ENCODE measurements at places on chromosomes 16 and 17. TPM values are rescaled to one million over a fixed set of nuclear protein-coding genes. Genes with fewer than 3 reads are reported as not detected.

The TAC4 gene
- total RNA-seq = not detected

The KRT32 gene
- total RNA-seq = not detected

The LRRC36 gene
- total RNA-seq = 0.41 TPM

The KRT36 gene
- not detected for total RNA-seq

The COA3 gene
- 50.7 TPM for total RNA-seq

The KRT24 gene
- 0.31 TPM for total RNA-seq

The SDR42E1 gene
- 7.9 TPM for total RNA-seq

The ABCA5 gene
- 52.8 TPM for total RNA-seq

DNA sequence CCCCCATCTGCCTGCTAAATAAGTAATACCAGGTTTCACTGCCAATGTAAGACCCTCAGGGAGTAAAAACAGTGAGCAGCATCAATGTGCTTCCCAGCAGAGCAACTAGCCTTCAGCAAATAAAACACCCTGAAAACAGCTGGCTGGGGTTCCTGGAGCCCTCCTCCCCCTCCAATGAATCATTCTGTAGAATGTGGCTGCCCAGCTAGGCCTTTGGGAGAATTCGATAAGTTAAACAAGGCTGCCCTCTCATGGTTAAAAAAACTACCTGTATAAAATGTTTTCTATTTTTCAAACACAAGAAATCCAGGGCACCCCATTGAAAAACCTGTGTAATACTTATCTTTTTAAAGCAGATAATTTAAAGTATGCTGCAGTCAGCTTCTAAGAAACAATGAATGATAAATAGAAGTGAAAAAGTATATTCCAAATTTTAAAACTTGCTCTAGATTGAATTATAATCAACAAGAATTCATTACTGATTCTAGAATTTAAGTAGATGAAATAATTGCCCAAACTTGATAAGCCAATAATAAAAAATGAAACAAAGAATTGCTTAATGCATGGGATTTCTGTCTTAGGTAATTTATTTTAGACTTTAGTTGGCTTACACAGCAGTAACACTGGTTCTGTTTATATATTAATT, 9.4 kb upstream of the TOM1L1 start:
- peak; percentile 86 for DNase-seq

DNA sequence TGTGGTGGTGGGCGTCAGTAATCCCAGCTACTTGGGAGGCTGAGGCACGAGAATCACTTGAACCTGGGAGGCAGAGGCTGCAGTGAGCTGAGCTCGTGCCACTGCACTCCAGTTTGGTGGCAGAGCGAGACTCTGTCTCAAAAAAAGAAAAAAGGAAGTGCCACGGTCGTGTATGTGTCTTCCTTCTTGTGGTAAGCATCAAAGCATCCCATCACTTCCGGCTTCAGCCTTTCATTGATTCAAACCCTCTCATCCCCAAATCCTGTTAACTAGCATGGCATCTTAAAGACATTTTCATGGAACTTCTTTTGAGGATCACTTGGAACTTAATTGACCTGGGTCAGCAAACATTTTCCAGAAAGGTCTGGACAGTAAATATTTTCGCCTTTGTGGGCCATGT, 126.2 kb downstream of the CPPED1 start:
- no peak for DNase-seq

DNA sequence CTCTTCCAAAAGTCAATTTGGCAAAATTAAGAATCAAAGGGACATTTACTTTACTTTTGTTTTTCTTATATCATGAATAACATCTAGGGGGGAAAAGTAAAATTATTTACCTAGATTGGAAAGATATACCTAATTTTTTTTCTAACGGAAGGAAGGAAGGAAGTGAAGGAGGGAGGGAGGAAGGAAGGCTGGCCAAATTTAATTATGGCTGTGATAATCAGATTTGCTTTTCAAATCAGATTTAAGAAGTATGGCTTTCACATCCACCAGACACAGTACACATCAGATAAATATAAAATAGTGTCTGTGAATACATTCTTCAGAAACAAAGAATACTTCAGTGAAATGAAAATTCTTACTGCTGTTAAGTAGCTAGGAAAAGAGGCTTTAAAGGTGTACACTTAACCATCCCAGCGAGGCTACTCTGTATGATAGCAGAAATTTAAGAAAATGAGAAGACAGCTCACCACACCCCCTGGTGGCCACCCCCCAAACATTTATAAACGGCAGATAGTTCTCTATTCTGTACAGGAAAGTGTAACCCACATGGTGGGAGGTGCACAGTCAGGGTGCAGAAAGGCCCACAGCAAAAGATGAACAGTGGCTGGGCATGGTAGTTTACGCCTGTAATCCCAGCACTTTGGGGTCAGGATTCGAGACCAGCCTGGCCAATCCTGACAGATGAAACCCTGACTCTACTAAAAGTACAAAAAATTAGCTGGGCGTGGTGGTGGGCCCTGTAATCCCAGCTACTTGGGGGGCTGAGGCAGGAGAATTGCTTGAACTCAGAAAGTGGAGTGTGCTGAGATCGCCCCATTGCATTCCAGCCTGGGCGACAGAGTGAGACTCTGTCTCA, 150.8 kb downstream of the SSH2 start:
- peak; percentile 86 for DNase-seq

GRCh38 chr16:70715860-70716357, 30.1 kb upstream of the MTSS2 start:
- peak; percentile 92 for DNase-seq

GRCh38 chr16:78524066-78524595, 424.7 kb downstream of the WWOX start:
- DNase-seq = no peak

DNA sequence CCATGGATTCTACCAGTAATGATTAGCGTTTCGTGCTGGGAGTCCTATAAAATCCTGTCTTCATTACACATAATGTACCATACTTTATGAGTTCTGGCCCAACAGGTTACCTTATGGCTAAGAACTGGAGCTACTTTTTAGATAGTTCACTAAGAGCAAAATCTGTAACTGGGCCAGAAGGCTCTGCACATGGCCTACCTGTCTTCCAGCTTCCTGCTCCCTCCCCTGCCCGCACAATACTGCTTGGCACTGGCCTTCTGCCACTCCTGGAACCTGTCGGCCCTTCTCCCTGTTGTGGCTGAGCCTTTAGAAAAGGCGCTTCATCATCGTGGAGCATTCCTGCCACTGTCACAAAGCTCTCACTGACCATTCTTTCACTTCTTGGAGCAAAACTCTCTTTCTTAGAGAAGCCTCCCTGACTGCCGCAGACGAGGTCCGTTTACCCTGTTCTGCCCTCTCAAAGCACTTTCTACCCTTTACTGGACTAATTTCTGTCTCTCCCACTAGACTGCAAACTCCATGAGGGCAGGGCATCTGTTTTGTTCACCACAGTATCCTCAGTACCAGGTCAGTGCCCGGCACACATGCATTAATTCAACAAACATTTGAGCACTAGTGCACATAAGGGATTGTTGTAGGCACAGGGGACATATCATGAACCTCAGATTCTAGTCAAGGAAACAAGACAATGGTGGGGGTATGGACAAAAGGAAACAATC, 116.5 kb downstream of the PARN start:
- no peak for DNase-seq

DNA sequence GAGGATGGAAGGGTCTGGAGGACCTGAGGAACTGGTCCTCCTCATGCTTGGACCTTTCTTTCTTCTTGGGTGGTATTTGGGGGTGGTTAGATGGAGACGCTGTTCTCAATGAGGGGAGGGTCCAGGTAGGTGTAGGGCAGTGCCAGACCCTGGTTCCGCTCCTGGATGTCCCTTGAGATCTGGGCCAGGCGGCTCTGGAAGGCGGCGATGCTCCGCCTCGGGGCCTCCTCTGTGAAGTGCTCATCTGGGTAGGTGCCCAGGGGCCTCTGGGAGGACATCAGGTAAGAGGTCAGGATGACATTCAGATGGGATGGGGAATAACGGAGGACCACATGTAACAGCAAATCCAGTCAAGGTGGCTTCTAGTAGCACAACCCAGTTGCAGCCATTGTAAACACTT, 9.0 kb upstream of the ALOX12B start:
- no peak for DNase-seq

DNA sequence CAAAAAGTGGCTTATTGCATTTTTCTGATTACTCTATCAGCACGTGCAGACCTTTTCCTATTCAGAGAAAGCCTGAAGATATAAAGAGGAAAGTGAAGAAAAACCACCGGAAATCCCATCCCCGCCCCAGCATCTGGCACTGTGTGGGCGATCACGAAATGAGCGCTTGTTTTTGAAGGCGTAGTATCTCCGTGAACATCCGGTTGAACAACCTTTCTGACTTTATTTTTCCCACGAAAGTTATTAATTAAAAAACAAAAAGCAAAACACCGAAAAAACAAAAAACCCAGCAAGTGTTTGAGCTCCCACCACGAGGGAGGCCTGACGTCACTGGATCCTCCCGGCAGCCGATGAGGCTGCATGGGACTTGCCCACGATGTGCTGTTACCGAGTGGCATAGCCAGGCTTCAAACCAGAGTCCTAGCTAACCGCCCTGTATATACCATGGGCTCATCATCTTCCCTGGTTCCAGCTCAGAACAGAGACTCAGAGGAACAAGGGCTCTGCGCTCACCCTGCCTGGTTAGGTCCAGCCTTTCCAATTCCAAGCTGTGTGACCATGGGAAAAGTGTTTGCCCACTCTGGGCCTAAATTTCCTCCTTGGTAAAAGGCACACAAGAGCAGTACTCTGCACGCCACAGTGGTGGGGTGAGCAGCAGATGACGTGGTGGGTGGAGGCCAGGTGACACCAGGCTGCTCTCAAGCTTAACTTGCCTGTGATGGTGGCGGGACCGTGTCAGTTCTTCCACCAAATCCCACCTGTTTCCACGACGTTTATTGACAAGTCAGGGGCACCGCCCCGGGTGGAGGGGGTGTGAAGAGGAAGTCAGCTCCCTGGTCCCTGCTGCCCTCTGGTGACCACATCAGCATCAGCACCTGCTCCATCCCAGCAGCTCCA, 34.3 kb upstream of the IL21R start:
- DNase-seq = peak; percentile 85

DNA sequence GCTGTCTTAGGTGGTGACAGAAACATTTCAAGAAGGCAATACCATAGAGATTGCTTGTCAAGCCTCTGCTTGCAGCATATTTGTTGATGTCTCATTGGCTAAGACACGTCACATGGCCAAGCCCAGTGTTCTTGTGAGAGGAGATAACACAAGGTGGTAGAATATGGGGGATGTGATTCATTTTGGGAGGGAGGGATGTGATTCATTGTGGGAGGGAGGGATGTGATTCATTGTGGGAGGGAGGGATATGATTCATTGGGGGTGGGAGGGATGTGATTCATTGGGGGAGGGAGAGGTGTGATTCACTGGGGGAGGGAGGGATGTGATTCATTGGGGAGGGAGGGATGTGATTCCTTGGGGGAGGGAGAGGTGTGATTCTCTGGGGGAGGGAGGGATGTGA, 470.5 kb upstream of the SALL1 start:
- no peak for DNase-seq

GRCh38 chr17:45656527-45657181, 127.5 kb upstream of the CRHR1 start:
- no peak for DNase-seq

GRCh38 chr17:15171167-15172047, 93.7 kb downstream of the PMP22 start:
- DNase-seq = peak; percentile 83

DNA sequence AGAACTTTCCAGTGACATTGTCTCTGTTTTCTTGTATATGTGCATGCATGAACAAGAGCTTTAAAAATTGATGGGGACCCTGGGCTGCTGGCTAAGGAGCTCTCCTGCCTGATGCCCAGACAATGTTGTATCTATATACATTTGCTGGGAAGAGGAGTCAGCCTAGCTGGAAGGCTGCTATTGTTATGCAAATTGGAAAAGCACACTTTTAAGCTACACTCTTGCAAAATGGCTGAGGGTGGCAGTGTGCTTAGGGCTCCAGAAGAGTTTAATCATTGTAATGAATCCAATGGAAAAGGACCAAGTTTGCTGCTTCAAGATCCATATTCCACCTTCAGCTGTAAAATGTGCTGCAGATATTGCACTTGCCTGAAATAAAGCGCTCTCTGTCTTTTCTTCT, 171.8 kb downstream of the PRKCA start:
- no peak for DNase-seq

GRCh38 chr17:74987909-74988711, 678 bp downstream of the CDR2L start:
- peak; percentile 91 for DNase-seq

DNA sequence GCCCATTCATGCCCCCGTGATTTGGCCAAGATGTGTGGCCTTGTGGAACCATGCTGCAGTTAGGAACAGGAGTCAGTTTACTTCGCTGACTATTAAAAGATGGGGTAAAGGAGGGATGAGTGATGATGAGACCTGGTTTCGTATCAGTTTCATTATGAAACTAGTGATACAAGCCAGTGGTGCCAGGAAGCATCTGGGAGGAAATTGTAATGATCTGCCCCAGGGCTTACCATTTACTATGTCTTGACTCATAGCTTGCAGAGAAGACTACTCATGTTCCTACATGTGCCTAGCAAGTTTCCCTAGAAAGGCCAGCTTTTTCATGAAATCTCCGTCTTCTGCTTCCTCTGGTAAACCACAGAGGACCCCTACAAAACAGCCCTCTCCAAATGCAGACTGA, 23.2 kb downstream of the CDH3 start:
- DNase-seq = no peak

DNA sequence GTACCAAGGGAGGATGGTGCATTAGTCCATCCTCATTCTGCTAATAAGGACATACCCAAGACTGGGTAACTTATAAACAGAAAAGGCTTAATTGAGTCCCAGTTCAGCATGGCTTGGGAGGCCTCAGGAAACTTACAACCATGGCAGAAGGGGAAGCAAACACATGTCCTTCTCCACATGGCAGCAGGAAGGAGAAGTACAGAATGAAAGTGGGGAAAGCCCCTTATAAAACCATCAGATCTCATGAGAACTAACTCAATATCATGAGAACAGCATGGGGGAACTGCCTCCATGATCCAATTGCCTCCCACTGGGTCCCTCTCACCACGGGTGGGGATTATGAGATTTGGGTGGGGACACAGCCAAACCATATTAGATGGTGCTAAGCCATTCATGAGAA, 84.5 kb downstream of the SEC14L1 start:
- DNase-seq = no peak

GRCh38 chr16:86569701-86570447, 3.2 kb downstream of the FOXC2 start:
- no peak for DNase-seq

DNA sequence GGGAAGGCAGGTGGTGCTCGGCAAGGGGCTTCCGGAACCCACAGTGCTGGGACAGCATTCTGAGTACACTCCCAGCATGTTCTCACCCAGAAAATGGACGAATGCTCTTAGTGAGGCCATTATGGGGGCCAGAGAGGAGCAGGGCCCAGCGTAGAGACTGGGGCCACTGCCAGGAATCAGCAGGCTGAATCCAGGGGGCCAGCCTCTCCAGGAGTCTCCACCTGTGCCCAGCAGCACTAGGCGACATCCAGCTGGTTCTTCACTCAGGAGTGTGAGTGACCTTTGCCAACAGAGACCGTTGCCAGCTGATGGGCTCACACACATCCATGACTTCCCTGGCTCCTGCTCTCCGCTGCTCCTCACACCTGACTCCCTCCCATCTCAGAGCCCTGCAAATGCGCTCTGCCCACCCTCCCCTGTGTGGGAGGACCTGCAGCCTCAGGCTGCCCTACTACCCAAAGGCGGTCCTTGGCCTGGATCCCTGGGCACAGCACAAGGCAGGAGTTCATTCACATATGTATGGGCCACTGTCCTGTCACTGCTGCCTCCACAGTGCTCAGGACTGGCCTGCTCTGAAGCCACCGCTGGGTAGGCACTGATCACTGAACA, 5.1 kb downstream of the RHBDF1 start:
- DNase-seq = peak; percentile 33

- DNase-seq = peak; percentile 25
Measured at GRCh38 chr17:60039114-60039846, 39.4 kb downstream of the HEATR6 start.
